ENCODE measurements at places on chromosomes 11 and 22.
A peak's percentile ranks its signal among the peaks of the same experiment; 100 is the strongest.

DNA sequence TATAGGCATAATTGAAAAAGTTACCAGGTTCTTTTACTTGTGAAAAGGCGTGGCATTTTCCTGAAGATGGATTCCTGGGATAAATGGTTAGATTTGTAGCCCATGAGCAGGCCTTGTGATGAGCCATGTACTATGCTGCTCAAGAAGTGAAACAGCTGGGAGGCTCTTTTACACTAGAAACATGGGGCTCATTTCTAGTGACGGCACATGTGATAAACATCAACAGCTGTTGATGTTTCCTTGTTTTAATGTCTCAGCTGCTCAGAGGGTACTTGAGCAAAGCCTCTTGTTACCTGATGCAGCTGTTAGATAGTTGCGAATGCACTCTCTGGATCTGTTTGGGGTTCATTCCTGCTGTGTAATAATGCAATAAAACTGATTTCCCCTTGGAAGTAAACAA lies 396.8 kb downstream of the GUCY1A2 start:
- no peak overlapping the region for H3K27ac ChIP-seq
- H3K4me3 ChIP-seq, result no peak overlapping the region
- H3K4me1 ChIP-seq, result no peaks in the 10 kb centered on the region
- no peaks in the 10 kb centered on the region for H3K36me3 ChIP-seq
- no peaks in the 10 kb centered on the region for H3K27me3 ChIP-seq
- no peak for DNase-seq

GRCh38 chr11:74754507-74755252 lies 6.0 kb downstream of the RNF169 start:
- peak overlapping the region; percentile 72 for H3K27ac ChIP-seq
- no peaks in the 10 kb centered on the region for H3K27me3 ChIP-seq
- peak; percentile 96 for DNase-seq
- peak overlapping the region; percentile 6 for H3K4me3 ChIP-seq
- peaks cover 13% of the 10 kb centered on the region for H3K4me1 ChIP-seq

DNA sequence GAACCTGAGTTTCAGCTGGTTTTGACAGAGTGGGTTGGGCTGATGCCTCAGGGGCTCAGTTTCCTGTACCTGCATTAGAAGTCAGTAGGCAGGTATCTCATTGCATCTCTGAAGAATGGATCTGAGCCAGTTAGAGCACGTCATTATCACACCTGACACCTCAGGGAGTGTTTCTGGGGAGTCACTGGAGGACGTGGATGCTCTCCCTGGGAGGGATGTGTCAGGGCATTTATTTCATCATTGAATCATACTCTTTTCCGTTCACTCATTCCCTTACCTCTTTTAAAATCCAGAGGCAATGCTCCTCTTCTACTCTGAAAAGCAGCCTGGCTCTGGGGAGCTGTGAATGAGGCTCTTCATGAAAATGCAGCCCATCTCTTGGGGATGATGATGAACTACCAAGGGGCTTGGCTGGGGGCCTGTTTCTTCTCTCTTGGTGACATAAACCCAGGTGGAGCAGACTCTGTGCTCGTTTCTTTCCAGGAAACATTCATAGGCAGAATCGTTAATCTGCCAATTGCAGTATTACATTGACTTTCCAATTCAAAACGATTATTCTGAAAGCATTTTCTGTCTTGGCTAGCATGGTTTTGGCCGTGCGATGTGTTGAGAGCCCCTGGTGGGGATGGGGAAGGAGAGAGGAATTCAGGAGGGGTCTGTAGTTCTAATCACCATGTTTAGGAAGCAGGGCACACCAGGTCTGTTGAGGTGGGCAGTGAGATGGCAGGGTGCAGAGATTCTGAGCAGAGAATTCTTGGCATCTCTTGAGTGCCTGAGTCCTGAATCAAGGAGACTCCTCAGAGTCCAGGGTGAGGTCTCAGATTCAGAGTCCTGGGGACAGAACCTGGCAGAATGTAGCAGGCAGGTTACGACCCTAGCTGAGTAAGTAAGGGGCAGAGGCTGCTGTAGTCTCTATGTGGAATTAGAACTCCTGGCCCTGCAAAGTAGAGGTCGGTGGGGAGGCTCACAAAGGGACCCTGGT lies 12.6 kb downstream of the PARVA start:
- H3K27me3 ChIP-seq, result no peaks in the 10 kb centered on the region
- peak overlapping the region; percentile 6 for H3K27ac ChIP-seq
- H3K4me3 ChIP-seq, result no peak overlapping the region
- H3K36me3 ChIP-seq, result peaks cover 9% of the 10 kb centered on the region
- no peak for DNase-seq

GRCh38 chr11:14018441-14018840 lies 55.9 kb downstream of the SPON1 start:
- H3K27ac ChIP-seq, result no peak overlapping the region
- peaks cover 5% of the 10 kb centered on the region for H3K27me3 ChIP-seq
- DNase-seq, result peak; percentile 42
- no peak overlapping the region for H3K4me3 ChIP-seq
- no peaks in the 10 kb centered on the region for H3K36me3 ChIP-seq
- peaks cover 7% of the 10 kb centered on the region for H3K4me1 ChIP-seq

GRCh38 chr11:68041617-68042218 lies 2.9 kb downstream of the TCIRG1 start:
- H3K27ac ChIP-seq, result no peak overlapping the region
- no peak overlapping the region for H3K4me3 ChIP-seq
- DNase-seq, result no peak
- peaks cover 29% of the 10 kb centered on the region for H3K36me3 ChIP-seq
- H3K4me1 ChIP-seq, result peaks cover 25% of the 10 kb centered on the region

DNA sequence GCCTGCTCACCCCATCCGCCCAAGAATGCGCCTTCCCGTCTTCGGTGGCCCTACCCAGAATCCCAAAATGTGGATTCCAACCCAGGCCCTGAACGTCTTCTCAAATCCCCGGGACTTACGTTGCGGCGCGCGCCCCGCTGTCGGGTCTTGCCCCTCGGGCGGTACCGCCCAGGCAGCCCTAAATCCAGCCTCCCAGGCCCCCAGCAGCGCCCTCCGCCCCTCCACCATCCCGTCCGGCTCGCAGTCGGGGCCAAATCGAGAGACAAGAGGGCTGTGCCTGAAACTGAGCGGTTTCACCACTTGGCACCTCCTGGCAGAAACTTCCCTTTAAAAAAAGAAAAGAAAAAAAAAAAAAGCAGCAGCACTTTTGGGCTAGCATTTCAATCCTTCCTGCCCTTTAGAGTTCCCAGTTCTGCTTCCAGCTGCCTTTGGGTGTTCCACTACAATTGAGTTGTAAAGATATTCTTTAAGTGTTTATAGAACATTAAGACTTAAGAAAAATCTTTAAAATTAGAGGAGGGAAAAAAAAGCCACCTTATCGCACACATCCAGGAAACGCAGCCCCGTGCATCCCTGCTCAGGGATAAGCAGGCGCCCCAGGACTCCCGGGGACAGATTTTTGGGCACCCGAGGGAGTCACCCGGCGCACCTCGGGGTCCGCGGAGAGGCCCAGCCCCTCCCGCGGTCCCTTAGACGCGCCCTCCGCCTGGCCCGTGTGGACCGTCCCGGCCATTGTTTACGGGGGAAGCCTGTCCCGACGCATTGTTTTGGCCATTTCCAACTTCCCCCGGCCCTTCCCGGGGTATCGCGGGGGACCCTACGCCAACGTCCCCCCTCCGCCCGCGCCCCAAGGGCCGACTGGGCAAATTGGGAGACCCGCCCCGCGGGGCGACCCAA lies 57.6 kb downstream of the KCNJ4 start:
- H3K4me3 ChIP-seq, result peak overlapping the region; percentile 53
- no peak for DNase-seq
- peaks cover 12% of the 10 kb centered on the region for H3K27me3 ChIP-seq
- H3K27ac ChIP-seq, result peak overlapping the region; percentile 8
- H3K36me3 ChIP-seq, result no peaks in the 10 kb centered on the region
- H3K4me1 ChIP-seq, result peaks cover 2% of the 10 kb centered on the region

GRCh38 chr11:96259134-96259830 lies 83.7 kb downstream of the MAML2 start:
- DNase-seq, result peak; percentile 86
- peak overlapping the region; percentile 23 for H3K27ac ChIP-seq
- H3K4me1 ChIP-seq, result peaks cover 29% of the 10 kb centered on the region
- no peaks in the 10 kb centered on the region for H3K36me3 ChIP-seq

- no peaks in the 10 kb centered on the region for H3K36me3 ChIP-seq
- peak overlapping the region; percentile 33 for H3K4me3 ChIP-seq
- H3K27ac ChIP-seq, result no peak overlapping the region
These were observed 38.0 kb upstream of the TBCEL start for GRCh38 chr11:120985718-120986569.

DNA sequence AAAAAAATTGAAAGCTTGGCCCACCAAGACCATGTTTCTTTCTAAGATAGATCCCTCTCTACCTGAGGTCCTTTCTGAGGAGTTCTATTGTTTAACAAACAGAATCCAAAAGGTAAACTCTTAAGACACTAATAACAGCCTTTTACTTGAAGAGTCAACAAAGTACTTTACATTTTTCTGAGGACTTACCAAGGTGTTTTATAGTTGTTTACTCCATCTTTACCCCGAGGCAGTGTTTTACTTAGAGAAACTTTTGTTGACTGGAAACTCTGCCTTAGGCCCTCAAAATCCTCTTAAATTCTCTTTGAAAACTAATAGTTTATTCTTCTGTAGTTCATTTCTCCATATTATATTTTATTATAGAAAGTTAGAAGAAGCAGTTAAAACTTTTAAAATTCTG lies 49.7 kb upstream of the NOX4 start:
- H3K4me1 ChIP-seq, result no peaks in the 10 kb centered on the region
- no peak for DNase-seq
- H3K4me3 ChIP-seq, result no peak overlapping the region
- no peaks in the 10 kb centered on the region for H3K36me3 ChIP-seq
- no peaks in the 10 kb centered on the region for H3K27me3 ChIP-seq

- H3K36me3 ChIP-seq, result no peaks in the 10 kb centered on the region
- no peak overlapping the region for H3K27ac ChIP-seq
- no peaks in the 10 kb centered on the region for H3K4me1 ChIP-seq
- H3K4me3 ChIP-seq, result no peak overlapping the region
- no peaks in the 10 kb centered on the region for H3K27me3 ChIP-seq
These were observed 21.1 kb downstream of the B3GAT1 start for GRCh38 chr11:134390706-134391569.

DNA sequence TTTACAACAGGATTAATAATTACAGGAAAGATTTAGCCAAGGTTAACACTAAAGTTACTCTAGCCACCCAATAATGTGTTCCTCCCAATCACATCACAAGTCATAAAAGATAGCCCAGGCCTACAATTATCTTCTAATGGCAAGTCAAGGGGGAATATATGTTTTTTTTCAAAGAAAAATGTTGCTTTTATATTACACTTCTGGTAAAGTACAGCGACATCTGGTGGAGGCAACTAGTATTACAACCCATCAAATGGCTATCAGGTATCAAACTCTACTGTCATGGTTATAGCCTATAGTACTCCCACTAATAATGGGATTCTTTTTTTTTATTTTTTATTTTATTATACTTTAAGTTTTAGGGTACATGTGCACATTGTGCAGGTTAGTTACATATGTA lies 71.8 kb downstream of the XRRA1 start:
- DNase-seq, result peak; percentile 12
- no peaks in the 10 kb centered on the region for H3K27me3 ChIP-seq
- no peak overlapping the region for H3K27ac ChIP-seq
- no peaks in the 10 kb centered on the region for H3K4me1 ChIP-seq
- H3K4me3 ChIP-seq, result no peak overlapping the region

DNA sequence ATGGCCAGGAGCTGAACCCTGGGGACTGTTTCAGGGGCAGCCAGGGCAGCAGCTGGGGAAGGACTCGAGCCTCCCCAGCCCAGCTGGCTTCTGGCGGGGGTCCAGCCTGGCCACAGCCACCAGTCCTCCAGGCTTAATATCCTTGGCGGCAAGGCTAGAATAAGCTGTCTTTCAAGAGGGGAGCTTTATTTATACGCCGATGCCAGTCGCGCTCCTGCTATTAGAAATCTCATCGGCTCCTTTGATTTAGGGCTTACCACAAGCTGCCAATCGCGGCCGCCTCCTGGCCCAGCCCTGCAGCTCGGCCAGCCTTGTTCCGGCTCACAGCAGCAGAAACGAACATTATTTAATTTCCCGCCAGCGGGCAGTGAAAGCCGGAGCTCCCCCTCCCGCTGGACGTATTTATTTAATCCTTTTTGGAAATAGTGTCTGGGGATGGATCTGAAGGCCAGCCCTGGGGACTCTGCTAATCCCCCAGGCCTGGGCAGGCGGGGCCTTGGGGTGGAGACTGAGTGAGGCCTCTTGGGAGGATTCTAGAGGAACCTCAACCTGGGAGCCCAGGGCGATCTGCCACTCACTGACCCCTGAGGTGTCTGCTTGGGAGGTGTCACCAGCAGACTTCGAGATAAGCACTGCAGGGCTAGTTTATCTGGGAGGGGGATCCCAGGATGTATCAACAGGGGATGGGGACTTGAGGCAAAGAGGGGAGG lies 363.1 kb downstream of the MN1 start:
- H3K4me3 ChIP-seq, result no peak overlapping the region
- H3K36me3 ChIP-seq, result no peaks in the 10 kb centered on the region
- H3K27me3 ChIP-seq, result peaks cover 29% of the 10 kb centered on the region
- peaks cover 2% of the 10 kb centered on the region for H3K4me1 ChIP-seq
- H3K27ac ChIP-seq, result no peak overlapping the region

DNA sequence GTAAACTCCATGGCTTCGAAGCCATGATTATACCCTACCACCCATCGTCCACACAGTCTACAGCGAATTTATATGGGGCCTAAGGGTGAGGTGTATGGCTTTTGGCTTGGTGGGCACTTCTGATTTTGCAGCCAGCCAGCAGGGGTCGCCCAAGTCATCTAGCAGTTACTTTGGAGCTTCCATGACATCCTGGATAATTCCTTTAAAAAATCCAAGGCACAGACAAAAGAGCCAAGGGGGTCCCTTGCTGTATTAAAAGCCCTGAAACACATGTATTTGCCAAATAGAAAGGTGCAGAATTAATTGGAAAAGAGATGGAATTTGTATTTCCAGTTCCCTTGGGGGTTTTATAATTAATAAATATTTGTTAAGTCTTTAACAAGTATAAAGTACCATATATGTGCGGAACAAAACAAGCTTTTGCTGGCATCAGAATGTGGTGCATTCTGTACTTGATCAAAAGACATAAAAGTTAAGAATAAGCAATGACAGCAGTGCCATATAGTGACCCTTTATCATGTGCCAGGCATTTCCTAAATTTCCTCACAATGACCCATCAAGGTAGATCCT lies 132.8 kb upstream of the PITPNB start:
- peak; percentile 61 for DNase-seq
- H3K36me3 ChIP-seq, result peaks cover 8% of the 10 kb centered on the region
- H3K4me3 ChIP-seq, result no peak overlapping the region
- H3K27ac ChIP-seq, result no peak overlapping the region
- H3K27me3 ChIP-seq, result no peaks in the 10 kb centered on the region

GRCh38 chr11:46333394-46333947 lies 13.8 kb upstream of the DGKZ start:
- peaks cover 51% of the 10 kb centered on the region for H3K27me3 ChIP-seq
- H3K4me1 ChIP-seq, result peaks cover under 1% of the 10 kb centered on the region
- no peak overlapping the region for H3K27ac ChIP-seq
- no peak for DNase-seq
- H3K4me3 ChIP-seq, result peak overlapping the region; percentile 19

All from IMR-90 (cell line).